ENCODE measurements at places on chromosomes 7 and 10.

DNA sequence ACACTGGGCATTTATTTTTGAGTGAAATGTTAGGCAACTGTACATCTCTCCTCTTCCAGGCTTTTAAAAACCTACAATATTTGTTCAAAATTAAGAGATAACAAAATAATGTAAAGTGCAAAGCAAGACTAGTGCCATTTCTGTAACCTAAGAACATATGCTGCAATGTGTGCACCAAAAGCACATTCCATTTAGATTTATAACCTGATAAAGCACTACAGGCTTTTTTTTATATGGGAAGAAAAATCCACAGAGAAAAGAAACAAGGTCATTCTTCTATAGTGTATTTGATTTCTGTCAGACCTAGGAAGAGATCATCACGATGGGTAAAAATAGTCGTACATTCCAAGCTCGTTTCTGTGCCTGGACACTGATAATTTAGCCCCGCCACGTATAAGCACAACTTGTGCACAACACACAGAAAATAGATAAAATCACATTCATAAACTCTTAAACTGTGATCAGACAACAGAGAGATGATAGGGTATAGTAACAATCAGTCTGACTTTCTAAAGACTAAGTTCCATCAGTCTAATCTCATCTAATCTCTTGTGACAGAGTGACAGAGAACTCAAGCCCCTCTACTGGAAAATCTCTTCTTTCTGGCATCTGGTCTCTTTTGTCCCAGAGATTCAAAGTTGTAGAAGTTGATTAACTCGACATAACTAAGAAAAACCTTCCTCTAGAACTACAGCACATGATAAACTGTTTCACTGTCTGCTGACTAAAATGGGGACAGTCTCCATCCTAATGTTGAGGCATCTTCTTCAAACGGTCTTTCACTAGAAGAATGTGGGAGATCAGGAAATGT is 6.7 kb downstream of the LAMB1 start:
- DNase-seq = no peak

- DNase-seq = no peak
These were observed 169.8 kb upstream of the MEOX2 start for GRCh38 chr7:15856311-15856710.

- DNase-seq = no peak
These were observed 76.2 kb downstream of the INPP5A start for GRCh38 chr10:132613566-132614348.

DNA sequence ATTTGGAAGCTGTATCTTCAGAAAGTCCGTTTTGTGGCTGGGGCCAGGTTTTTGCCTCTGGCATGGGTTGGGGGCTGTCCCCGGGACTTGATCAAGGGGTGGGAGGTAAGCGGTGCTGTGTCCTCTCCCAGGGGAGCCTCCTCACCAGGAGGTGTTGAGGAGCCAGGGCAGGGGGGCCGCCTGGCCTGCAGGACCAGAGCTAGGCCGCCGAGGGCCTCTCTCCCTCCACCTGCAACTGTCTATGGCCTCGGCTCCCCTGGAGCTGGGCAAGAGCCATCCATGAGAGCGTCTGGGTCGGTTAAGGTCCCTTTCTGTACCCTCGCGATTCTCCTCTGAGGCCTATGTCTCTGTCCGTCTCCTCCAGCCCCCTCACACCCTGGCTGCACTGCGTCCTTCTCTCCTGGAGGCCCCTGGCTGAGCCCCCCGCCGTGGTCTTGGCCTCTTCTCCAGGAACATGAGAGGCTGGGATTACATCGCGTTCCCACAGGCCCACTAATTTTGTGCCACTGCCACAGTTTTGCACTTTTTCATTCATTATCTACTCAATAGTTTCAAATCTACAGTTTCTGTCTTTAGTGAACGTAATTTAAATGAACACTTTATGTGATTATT is 20.6 kb downstream of the CALML5 start:
- DNase-seq = no peak

DNA sequence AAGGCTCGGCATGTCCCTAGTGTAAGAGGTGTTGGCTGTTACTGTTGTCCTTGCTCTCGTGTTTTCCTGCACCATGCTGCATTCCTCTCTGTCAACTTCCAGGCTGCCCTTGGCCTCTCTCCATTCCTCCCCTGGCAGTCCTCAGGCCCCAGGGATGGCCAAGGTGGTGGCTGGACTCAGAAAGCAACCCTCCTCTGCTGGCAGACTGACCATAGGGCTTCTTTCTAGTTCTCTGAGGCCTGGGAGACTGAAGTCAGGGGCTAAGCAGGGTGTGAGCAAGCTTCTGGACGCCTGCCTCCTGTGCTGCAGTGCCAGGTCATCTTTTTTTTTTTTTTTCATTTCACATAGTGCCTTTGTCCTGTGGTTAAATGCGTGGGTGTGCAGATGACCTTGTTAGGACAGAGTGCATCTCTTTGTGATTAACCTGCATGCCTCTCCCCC is 72.0 kb downstream of the GOLGA7B start:
- no peak for DNase-seq
